GOT3 (cell line): ENCODE measurements at places on chromosomes 13 and 19.

- DNase-seq, result no peak
Measured at GRCh38 chr13:113579686-113580085, 4.9 kb upstream of the TFDP1 start.

- no peak for DNase-seq
Measured at GRCh38 chr19:18171605-18172327, 1.8 kb upstream of the IFI30 start.

- DNase-seq, result no peak
Measured at GRCh38 chr19:48672994-48673393, at the start of gene NTN5. TSS of gene NTN5 (minus strand) at chr19:48673017. CDS start at chr19:48670986, 2,031 bp downstream.

- no peak for DNase-seq
Measured at GRCh38 chr19:47512183-47512947, 2.5 kb downstream of the NAPA start.

GRCh38 chr19:33186431-33187182 lies 7.5 kb upstream of the LRP3 start:
- no peak for DNase-seq

DNA sequence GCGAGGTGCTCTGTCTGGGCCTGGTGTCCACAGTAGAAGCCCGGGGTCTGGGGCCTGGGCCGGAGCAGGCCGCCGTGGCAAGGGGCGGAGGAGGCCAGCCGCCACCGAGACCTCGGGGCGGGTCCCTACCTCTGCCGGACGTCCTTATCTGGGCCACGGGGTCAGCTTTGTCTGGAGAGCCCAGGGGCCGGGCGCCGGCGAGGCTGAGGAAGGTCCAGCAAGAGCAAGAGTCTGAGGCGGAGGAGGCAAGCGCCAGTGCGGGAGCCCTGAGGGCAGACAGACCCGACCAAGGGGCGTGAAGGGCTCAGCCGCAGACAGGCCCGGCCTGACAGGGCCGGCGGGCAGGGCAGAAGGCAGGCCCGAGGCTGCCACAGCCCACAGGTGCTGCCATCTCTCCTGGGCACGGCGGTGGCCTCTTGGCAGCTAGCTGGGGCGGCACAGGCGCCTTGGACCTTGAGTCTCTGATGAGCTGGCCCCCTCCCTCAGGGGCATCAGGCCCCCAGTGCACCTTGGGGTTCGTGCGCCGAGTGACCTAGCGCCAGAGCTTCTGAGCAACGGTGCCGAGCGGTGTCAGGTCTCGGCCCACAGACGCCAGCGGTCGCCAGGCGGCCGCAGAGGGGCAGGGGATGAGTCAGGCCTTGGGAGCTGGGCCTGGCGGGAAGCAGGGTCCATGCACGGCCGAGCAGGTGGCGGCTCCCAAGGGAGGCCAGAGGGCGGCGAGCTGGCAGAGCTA lies 19.1 kb upstream of the AKAP8 start:
- DNase-seq, result no peak
